Stimulated activated CD4-positive, alpha-beta T cell treated with anti-CD3 and anti-CD28 coated beads, Interleukin-12 subunit alpha, Interleukin-12 subunit beta, amount 100 ng/mL, for 48 hours (primary cell): ENCODE measurements at places on chromosomes 5 and 9.

DNA sequence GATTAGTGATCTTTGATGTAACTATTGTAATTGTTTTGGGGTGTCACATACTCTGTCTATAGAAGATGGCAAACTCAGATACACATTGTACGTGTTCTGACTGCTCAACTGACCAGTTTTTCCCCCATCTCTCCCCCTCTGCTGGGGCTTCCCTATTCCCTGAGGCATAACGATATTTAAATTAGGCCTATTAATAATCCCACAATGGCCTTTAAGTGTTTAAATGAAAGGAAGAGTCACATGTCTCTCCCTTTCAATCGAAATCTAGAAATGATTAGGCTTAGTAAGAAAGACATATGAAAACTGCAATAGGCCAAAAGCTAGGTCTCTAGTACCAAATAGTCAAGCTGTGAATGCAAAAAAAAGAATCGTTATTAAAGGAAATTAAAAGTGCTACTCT lies 265.6 kb downstream of the TMEM232 start:
- no peak for DNase-seq

DNA sequence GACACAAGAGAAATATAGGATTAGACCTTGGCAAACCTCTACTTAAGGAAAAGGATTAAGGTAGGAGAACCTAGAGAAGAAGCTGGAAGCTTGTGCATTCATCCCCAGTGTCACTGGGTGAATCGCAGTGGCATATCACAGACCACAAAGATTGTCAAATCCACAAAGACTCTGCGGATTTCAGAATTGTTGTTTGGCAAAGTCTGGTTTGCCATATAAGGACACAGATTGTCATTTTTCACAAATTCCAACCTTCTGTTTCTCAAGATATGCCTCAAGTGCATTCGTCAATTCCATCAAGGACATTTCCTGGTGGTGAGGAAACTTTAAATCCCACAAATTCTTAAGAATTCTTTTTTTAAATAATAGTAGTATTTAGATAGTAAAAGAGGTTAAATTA lies 395.1 kb upstream of the PAPPA start:
- no peak for DNase-seq

DNA sequence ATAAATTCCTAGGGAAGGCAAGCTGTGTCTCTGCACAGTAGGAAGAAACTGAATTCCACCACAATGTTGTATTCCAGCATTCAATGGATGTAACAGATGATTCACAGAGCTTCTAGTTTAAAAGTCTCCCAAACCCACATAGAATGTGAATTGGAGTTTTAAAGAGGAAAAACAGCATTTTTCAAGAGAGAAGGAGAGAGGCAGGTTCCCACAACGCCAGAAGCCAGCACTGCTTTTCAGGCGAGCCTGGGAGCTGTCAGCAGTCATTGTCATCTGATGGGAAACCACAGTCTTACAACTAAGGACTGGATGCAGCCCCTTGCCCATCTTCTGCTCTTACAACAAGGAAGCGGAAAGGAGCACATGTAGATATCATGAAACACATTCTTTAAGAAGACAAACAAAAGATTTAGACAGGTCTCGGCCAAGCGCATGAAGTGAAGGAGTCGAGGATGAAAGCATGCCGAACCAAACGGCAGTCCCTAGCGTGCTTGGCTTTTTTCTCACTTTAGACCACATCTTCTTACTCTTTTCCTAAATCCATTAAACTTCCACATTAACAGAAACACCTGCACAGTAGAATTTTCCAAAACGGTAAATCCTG lies 638 bp downstream of the DIRAS2 start:
- DNase-seq, result no peak

DNA sequence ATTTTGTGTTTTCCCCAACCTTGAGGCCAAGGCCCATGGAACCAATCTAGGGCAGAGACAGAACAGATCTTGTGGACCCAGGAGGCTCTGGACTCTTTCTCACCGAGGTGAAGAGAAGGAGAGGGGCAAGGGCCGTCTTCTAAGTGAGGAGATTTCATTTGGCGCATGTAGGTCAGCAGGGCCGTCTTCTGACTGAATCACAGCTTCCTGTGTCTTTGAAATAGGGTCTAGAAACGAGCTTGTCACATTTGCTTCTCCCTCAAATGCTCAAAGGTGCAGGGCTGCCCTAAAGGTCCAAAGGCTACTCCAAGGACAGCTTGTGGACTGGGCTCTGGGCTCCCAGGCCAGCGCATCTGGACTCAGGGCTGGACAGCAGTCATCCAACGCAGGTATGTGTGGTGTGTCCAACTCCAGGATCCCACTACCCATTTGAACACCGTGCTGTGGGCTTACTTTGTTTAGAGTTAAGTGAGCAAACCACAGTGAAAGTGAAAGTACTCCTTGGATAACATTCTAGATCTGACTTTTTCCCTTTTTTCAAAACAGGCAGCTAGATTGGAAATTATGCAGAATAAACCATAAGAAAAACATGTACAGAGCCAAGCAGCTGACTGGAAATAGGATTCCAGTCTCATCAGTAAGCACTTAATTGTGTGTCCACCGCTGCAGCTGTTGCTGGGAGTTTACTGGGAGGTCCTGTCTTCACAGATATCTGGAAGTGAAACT lies 357.0 kb downstream of the GADD45G start:
- no peak for DNase-seq

- DNase-seq, result no peak
Measured at GRCh38 chr5:66864240-66864884, 268.2 kb downstream of the MAST4 start.

DNA sequence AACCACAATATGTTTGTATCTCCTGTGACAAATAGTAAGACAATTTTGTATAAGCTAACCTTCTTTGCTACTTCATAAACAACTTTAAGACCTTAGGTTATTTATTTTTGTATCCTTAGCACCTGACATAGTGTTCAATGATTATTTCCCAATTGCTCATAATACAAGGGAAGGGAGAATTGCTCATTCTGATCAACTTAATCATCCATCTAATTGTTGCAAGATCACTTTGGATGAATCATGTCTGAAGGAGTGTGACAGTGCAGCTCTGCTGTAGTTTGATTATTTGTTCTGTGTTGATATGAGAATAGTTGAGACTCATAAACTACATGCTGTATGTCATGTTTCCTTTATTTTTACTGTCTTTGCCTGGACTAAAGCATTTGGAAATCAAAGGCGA lies 721.3 kb upstream of the SEMA6A start:
- no peak for DNase-seq

GRCh38 chr5:103498211-103498610 lies 64.4 kb downstream of the NUDT12 start:
- DNase-seq, result no peak

DNA sequence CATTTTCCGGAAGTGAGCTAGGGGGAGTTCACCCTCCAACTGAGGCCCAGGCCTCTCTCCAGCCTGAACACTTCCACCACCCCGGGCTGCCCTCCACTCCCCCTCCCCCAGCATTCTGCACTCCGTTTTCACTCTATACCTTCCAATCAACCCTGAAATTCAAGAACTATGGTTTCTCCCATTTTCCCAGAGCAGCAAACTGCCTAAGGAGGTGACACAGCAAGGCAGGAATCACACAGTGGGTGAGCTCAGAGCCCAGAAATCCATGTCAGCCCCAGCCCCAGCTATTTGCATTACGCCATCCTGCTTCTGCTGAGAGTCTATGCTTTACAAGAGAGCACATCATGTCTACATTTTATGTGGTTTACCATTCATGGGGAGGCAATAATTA lies 11.9 kb downstream of the MSX2 start:
- no peak for DNase-seq

DNA sequence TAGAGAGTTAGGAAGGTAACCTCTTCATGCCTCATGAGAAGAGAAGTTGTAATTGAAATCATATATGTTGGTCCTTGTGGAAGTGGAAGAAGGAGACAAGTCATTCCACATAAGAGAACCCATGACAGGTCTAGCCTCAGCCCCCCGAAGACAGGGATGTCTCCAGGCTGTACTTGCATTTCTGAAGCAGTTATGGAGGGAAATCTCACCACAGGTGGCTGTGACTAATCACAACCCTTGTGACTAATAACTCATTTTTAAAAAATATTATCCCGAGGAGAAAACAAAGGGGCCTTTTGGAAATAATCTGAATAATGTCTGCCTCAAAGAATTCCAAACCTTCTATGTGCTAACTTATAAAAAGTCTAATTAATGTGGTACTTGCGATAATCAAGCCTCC lies 262.1 kb upstream of the RPS23 start:
- no peak for DNase-seq

DNA sequence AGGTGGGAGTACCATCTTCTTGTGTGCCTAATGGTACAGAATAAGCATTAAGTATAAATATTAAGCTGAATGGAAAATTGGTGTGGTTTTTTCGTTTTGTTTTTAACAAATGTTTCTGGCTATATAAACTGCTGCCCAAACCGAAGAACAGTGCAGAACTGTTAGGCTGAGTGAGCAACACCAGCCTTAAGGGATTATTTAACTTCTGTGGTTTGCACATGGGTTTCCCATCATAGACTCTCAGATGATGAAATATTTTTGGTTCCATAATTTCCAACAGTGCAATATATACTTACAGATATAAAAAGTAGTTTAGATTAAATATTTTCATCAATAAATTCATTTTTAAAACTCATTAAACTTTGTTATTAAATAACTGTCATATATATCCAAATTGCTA lies 16.4 kb downstream of the C5orf63 start:
- no peak for DNase-seq

- DNase-seq, result no peak
Measured at GRCh38 chr5:127931396-127931795, 152.2 kb upstream of the SLC12A2 start.

DNA sequence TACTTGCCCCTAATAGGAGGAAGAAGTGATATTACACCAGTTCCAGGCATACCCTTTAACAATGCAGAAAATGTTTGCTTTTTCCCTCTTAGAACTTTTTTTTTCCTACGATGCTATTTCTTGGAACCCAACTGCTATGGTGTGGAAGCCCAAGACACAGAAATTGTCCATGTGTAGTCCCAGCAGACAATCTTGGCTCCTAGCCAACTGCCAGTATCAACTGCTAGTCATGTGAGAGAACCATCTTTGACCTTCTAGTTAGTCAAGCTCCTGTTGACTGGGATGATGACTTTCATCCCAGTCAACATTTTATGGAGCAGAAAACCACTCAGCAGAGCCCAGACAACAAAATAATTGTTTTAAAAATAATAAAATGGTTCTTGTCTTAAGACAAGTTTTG lies 532.4 kb downstream of the TLR4 start:
- no peak for DNase-seq

DNA sequence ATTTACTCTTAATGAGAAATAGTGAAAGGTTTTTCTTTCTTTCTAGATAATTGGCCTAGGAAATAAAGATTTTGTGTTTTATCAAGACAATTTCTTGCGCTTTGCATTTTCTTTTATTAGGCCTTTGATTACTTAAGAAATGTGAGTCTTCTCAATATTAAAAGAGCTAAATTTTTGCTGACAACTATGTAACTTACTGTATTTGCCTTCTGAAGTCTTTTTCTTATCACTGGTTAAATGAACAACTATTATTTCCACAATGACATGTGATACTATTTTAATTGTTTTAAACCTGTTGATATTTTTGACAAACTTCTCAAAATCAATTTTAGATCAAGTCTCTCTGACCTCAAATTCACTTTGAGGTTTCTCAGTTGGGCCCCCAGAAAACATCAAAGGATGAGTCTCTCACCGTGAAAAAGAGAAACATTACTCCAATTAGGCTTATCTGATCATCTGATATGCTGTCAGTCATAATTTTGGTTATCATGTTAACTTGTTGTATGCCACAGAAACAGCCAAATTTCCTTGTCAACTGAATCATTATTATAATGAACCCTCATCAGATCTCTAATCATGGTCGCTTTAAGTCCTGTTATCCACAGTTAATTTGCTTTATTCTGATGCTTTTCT lies 48.8 kb downstream of the RAPGEF1 start:
- DNase-seq, result no peak

DNA sequence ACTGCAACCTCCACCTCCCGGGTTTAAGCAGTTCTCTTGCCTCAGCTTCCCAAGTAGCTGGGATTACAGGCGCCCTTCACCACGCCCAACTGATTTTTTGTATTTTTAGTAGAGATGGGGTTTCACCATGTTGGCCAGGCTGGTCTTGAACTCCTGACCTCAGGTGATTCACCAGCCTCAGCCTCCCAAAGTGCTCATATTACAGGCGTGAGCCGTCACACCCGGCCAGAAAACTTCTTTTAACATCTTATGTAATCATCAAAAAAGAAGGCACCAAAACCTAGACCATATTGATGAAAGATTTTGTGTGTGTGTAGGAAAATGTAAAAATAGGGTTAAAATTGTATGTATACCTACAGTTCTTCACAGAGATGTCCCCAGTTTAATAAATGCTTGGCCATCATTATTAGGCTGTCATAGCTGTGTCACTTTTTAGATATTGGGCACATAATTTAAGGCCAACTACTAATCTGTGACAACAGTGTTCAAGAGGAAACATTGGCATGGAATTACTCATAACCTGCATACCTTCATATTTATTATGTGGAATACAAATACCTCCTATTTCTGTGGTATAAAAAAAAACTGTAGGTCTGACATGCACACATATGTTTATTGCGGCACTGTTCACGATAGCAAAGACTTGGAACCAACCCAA lies 44.4 kb downstream of the RAD50 start:
- DNase-seq, result no peak

GRCh38 chr5:154118893-154119336 lies 71.6 kb upstream of the GALNT10 start:
- no peak for DNase-seq

DNA sequence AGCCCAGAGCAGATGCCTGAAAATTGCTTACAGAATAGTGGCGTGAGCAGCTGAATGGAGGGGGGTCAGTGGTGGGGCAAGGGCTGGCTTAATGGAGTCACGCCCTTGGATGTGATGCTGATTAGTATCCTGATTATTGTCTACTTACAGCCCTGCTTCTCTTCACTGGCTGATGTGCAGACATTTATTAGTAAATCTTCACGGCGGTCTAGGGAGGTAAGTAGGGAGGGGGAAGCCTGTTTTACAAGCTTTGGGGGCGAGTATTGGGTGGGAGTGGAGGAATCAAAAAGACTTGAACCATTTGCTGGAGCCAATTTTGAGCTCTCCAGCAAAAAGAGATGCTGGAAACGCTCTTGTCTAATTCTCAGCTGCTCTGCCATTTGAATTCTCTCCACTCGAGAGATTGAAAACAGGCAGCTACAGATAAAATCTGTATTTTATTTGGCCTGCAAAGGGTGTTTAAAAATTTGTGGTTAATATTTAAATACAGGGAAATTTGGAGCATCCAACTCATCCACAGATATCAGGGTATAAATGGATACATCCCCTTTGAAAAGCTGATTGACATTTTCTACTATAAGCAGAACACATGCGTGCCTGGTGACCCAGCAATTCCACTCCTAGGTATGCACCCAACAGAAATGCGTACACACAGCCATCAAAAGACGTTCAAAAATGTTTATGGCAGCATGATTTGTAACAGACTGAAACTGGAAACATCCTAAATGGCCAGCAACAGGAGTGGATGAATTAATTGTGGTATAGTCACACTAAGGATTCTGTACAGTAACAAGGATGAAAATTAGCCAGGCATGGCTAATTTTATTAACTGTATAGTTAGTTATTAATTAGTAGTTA lies 19.5 kb upstream of the ALDH1B1 start:
- DNase-seq, result no peak

GRCh38 chr5:96876292-96876850 lies at the start of gene ERAP2:
Gene ERAP2, plus strand, starts transcription at chr5:96876500. Its CDS starts 3,186 bp downstream, at chr5:96879686.
- DNase-seq, result no peak
